DMS 273 treated with DMSO at 0.1 percent for 48 hours (cell line): ENCODE measurements at places on chromosomes 6 and 20.

GRCh38 chr6:116010790-116011401 lies 49.8 kb downstream of the FRK start:
- peak; percentile 19 for DNase-seq

DNA sequence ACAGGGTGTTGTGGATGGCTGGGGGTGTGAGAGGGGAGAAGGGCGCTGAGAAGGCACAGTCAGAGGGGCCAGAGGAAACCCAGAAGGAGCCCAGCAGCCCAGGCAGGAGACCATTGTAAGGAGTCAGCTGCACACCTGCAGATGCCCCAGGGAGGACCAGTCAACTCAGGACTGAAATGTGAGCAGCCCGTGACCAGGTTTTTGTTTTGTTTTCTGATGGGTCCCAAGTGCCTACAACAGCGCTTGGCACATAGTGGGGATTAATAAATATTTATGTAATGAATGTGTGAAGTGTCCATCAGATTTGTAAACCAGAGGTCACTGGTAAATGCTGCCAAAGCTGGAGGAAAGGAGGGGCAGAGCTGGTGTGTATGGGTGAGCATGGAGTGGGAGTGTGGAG lies 30.2 kb downstream of the TRAM2 start:
- DNase-seq = no peak

DNA sequence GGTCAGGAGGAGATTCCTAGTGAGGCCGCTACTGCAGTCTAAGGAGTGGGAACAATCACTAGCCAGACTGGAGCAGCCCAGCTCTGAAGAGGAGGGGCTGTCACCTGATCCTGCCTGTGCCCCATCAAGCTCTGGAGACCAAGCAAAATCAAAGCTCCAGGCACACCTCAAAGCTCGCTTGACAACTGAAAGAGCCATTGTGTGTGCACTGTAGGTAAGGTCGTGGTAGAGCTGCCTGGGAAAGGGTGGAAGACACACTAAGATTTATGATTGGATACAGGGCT lies 58.2 kb downstream of the CSE1L start:
- no peak for DNase-seq

- no peak for DNase-seq
These were observed 53.1 kb upstream of the EIF2S2 start for GRCh38 chr20:34165018-34165619.

DNA sequence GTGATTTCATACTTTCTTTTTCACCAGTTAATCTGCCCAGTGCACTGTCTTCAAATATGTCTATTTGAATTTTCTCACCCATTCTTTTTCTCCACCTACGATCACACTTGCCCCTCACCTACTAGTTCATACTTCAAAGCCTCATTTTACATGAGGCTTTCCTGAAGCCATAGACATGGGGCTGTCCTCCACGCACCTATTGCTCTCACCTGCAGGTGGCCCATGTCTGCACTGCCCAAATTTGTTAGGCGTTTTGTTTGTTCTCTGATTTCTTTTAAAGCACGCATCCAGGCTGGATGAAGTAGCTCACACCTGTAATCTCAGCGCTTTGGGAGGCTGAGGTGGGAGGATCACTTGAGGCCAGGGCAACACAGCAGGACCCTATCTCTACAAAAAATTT lies 106.8 kb upstream of the RIPOR2 start:
- no peak for DNase-seq

GRCh38 chr20:24766826-24767622 lies 182.0 kb upstream of the CST7 start:
- DNase-seq = no peak

DNA sequence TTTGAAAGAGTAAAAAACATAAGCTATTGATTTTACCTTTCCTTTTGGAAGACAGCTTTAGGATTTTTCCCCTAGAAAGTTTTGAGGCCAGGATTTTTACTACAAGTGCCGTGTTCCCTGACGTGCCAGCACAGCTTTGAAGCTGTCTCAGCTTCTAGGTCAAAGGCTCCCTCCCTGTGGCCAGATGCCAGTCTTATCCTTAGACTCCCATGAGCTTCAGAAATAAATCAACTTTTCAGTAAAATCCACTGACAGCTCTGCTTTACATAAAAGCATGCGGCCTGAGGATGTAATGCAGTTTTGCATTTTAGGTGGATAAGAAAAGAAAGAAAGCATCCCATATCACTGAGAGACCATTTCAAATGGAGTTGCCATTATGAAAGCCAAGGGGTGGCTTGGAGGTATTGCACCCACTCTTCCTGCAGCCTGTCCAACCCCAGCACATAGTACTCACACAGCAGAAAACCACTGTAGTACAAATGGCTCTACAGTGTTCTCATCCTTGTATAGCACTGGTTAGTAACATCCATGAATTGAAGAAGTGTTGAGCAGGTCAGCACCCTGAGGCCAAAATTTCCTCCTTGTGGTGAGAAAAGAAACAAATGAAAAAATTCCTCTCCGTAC lies 15.2 kb upstream of the ATXN1 start:
- no peak for DNase-seq

DNA sequence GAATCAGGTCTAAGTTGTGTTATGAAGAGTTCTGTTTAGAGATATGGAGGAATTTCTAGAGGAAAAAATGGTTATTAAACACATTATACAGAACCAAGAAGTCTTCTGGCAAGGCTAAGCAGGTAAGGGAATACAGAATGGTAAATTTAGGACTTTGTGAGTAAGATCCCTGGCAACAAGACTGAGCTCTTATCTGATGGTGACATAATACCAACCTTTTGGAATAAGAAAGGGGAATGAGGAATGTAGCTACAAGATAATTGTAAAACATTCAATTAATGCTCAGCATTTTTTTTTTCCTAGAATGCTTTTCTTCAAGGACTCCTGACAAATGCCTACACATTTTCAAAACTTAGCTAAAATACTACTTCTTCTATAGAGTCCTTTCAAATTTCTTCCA lies 51.8 kb downstream of the CYB5R4 start:
- DNase-seq = no peak

DNA sequence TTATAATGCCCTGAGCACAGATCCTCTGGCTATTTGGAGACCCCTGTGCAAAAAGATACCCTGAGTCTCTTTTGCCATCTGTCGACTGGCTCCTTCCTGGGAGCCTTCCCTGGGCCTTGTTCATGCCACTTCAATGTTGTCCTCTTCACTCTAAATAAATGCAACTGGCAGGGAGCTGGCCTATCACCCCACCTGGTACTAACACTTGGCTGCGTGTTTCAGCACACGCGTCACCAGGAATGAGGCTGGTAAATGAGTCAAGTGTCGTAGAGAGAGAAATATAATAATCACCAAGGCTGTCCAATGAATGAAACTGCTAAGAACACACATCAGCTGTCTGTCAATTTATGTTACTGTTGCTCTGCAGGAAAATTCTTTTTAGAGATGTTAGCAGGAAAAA lies 374.6 kb upstream of the JARID2 start:
- peak; percentile 51 for DNase-seq

- DNase-seq = no peak
These were observed 169.5 kb upstream of the LAMA2 start for GRCh38 chr6:128713461-128713860.

DNA sequence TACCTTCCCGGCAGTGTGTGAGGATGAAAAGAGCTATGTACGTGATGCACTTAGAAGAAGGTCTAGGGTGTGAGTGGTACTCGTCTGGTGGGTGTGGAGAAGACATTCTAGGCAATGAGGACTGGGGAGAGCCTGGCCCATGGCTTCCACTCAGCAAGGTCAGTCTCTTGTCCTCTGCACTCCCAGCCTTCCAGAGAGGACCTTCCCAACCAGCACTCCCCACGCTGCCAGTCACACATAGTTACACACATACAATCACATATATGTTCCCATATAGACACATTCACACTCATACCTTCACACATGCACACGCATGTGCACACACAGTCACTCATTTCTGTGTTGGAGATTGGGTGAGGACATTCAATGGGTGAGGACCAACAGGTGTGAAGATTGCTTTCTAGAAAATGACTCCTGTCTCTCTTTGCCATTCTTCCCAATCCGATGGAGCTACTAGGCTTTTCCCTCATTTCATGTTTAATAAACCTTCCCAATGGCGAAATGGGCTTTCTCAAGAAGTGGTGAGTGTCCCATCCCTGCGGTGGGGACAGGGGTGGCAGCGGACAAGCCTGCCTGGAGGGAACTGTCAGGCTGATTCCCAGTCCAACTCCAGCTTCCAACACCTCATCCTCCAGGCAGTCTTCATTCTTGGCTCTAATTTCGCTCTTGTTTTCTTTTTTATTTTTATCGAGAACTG lies 30.4 kb downstream of the SRSF3 start:
- DNase-seq = no peak

GRCh38 chr6:18393698-18394097 lies 6.5 kb downstream of the RNF144B start:
- DNase-seq = no peak

- no peak for DNase-seq
These were observed 95.8 kb downstream of the CCDC170 start for GRCh38 chr6:151589667-151590066.

DNA sequence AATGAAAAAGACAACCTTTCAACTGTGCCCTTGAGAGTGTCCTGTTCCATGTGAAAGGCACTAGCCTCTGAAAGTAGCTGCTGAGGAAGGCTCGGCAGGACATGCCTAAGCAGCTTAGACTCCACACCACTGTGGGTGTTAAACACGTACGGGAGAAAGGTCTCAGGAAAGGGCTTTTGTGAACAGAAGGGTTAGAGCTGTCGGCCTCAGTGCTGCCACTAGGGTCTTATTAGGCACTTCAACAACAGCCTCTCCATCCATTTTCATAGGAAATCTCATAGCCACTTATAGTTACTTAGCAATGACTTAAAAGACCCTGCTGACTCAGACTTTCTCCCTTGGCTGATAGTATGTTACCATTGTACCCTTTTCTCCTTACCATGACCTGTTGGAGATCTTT lies 662.8 kb downstream of the TBC1D32 start:
- no peak for DNase-seq

DNA sequence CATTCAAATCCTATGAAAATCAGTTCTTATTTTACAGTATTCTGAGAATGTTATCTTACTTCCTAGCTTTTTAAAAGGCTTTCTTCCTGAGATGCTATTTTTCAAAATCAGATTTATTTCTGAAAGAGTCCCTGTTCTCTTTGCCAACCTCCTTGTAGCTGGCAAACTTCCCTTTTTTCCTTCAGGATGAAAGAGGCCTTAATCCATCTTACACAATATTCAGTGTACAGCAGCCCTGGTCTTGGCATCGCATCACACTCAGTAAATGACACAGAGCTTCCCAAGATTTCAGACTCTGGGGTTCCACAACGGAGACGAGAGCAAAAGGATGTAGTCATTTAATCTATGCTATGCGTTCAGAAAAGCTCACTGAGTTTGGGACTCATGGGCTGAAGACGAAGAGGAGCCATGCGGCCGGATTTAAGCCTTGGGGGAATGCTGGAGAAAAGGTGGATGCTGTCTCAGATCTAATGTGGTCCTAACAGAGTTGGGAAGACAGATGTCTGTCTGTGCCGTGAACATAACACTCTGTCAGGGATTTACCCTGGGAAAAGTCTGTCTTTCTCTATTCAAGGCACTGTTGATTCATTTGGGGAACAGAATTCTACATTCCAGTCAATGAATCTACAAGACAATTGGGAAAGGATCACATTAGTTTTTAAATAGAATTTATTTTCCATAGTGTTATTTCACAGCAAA lies 616.4 kb upstream of the AGPAT4 start:
- DNase-seq = no peak

GRCh38 chr20:49866051-49866450 lies 49.3 kb downstream of the SPATA2 start:
- no peak for DNase-seq

DNA sequence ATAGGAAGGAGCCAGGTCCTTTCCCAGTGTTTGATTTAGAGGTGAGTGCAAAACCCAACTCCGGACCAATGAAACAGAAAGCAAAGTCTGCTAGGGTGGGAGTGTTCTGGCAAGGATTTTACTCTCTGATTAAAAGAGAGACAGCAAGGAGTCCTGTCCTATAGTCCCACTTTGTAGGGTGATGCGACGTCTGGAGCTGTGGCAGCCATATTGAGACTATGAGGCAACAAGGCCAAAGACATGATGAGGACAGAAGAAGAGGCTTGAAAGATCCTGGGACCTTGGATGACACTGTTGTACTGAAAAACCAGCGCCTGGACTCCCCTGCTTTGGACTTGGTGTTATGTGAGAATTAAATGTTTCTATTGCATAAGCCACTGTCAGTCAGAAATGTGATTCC lies 8.1 kb downstream of the SULF2 start:
- DNase-seq = no peak

DNA sequence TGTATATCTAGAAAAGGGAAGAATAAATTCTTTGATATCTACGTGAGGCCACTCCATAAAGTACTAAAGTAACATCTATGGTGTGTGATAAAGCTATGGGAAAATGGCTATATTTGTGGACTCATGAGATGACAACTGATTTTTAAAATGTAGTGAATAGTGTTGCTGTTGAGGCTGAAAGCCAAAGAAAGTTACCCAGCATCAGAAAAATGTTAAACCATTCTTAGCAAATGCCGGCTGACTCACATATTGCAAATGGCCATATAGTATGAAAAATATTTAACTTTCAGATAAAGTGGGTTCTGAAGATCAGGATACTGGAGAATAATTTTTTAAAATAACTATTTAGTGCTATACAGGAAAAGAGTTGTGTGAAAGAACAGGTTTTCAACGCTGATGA lies 129.9 kb upstream of the GRIK2 start:
- DNase-seq = no peak

GRCh38 chr6:25489399-25489798 lies 162.6 kb upstream of the SCGN start:
- DNase-seq = no peak

DNA sequence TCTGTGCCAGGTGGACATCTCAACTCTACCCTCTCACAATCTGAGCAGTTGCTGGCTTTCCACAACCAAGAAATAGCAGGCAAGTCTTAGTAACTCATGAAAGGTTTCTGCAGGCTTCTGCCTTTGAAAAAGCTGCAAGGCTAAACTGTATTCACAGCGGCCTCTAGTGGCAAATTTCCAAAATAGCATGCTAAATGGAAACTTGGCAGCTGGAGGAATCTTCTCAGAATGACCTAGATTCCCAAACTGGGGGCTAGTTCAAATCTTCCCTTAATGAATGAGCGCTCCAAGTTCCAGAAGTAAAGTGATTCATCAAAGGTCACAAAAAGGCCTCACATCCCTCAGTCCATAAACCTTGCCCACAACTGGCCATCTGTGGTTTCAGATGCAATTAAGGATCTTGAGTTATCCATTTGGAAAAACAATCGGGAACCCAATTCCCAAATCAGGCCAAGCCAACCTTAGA lies 11.9 kb upstream of the CPNE5 start:
- DNase-seq = peak; percentile 13

- DNase-seq = no peak
These were observed 9.7 kb upstream of the ARHGAP18 start for GRCh38 chr6:129719692-129720091.

- no peak for DNase-seq
These were observed 436 bp downstream of the CAGE1 start for GRCh38 chr6:7389162-7389450.

DNA sequence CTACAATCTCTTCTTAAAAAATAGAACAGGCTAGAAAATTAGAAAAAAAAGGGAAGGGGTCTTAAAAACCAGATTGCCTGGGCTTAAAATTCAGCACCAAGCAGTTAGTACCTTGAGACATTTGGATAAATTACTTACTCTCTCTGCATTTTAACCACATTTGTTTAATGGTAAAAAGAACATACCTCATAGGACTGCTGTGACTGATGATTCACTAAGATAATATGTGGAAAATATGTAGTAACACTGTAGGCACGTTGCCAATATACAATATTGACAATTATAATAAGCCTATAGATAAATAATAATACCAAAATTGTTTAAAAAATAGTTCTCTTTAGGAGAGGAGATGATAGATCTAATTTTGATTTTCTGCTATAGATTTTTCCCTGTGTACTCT lies 750.4 kb downstream of the TENT5A start:
- no peak for DNase-seq
